Osteoblast (primary cell): ENCODE measurements at places on chromosomes 6 and 20. TPM values are rescaled to one million over a fixed set of nuclear protein-coding genes. Genes with fewer than 3 reads are reported as not detected.
A peak's percentile ranks its signal among the peaks of the same experiment; 100 is the strongest.

DNA sequence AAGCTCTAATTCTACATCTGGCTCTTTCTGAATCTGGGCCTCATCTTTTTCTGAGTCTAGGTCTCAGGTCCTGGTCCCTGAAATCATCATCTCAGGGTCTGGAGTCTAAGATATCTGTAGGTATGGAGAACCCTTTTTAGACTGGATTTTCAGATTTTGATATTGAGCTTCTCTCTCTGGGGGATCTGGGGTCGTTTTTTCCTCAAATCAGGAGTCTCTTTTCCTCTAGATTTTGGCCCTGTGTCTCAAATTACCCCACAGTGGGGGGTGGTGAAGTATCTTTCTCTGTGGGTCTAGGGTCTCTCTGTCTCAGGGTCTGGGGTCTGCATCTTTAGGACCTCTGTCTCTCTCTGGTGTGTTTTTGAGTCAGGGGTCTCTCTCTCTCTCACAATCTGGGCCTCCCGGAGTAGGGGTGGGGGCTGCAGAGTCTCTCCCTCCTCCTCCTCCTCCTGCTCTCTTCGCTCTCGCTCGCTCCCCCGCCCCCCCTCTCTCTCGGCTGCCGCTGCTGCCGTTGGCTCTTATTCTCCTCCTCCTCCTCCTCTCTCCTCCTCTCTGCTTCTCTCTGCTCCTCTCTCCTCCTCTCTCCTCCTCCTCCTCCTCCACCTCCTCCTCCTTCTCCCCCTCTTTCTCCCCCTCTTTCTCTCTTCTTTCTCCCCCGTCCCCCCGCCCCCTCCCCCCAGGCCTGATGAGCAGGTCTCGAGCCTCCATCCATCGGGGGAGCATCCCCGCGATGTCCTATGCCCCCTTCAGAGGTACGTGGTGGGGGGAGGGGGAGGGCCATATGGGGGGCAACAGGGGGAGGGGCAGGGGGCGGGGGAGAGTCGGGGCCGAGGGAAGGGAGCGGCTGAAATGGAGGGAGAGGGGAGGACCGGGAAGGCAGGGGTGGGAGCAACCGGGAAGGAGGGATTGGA lies at the start of gene SYNGAP1:
TSS of gene SYNGAP1 (plus strand) at position 486 of the 911 bp plus-strand sequence. CDS start at position 686, 200 bp downstream.
- H3K4me1 ChIP-seq = peaks cover 56% of the 10 kb centered on the region
- DNase-seq = peak; percentile 72
- no peaks in the 10 kb centered on the region for H3K27me3 ChIP-seq
- H3K27ac ChIP-seq = peak within 1 kb of the TSS; percentile 99
- H3K4me3 ChIP-seq = peak within 1 kb of the TSS; percentile 99
- peaks cover 24% of the 10 kb centered on the region for H3K36me3 ChIP-seq

DNA sequence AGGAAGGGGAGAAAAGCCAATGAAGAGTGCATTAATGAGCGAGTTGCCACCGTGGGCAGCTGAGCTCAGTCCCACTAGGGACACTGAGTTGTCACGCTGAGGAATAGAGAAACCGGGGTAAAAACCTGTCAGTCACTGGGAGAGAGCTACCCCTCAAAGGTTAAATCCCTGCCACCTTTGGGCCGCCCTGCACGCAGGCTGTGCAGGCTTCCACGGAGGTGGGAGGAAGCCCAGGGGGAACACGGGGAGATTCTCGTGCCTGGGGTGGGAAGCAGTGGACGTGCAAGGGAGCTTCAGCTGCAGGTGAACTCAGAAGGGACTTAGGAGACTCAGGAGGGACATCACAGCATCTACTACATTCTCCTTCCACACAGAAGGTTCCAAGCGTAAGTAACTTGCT lies 50.5 kb downstream of the BFSP1 start:
- H3K27me3 ChIP-seq = peaks cover 11% of the 10 kb centered on the region
- no peaks in the 10 kb centered on the region for H3K4me1 ChIP-seq
- no peak overlapping the region for H3K4me3 ChIP-seq
- no peaks in the 10 kb centered on the region for H3K36me3 ChIP-seq

PACSIN1 gene
- not detected in 2 replicates for total RNA-seq

OR12D3 gene
- not detected in 2 replicates for total RNA-seq
